ENCODE measurements at places on chromosomes 11 and 22.

- DNase-seq: no peak
These were observed 149.0 kb downstream of the PKNOX2 start for GRCh38 chr11:125313271-125314219.

GRCh38 chr11:128515826-128516778 lies 71.3 kb downstream of the ETS1 start:
- no peak for DNase-seq

- DNase-seq: no peak
These were observed 69.5 kb upstream of the MYO18B start for GRCh38 chr22:25672289-25673084.

DNA sequence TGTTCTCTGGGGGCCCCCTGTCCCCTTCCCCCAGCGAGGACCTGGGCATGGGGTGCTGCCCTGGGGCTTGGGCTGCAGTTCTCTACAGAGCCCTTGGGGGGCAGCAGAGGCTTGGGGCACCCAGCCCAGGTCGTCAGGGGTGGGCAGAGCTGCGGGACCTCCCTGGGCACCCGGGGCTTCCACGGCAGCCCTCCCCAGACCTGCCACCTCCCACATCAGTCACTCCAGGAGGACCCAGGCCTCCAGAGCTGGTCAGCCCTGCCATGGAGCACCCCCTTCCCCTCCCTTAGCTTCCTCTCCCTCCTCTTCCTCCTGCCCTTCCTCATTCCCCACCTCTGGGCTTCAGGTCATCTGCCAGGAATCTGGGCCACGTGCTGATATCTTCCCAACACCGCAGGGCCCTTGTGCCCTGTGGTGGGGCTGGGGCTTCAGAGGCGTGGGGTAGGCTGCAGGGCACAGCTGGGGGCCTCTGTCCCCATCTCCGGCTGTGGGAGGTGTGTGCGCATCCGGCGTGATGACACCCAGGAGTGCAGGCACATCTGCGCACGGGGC lies 5.8 kb downstream of the TSPAN4 start:
- peak; percentile 67 for DNase-seq

GRCh38 chr11:59671471-59671870 lies 2.6 kb upstream of the PATL1 start:
- no peak for DNase-seq

GRCh38 chr22:47564651-47565434 lies 802.4 kb downstream of the TBC1D22A start:
- no peak for DNase-seq

DNA sequence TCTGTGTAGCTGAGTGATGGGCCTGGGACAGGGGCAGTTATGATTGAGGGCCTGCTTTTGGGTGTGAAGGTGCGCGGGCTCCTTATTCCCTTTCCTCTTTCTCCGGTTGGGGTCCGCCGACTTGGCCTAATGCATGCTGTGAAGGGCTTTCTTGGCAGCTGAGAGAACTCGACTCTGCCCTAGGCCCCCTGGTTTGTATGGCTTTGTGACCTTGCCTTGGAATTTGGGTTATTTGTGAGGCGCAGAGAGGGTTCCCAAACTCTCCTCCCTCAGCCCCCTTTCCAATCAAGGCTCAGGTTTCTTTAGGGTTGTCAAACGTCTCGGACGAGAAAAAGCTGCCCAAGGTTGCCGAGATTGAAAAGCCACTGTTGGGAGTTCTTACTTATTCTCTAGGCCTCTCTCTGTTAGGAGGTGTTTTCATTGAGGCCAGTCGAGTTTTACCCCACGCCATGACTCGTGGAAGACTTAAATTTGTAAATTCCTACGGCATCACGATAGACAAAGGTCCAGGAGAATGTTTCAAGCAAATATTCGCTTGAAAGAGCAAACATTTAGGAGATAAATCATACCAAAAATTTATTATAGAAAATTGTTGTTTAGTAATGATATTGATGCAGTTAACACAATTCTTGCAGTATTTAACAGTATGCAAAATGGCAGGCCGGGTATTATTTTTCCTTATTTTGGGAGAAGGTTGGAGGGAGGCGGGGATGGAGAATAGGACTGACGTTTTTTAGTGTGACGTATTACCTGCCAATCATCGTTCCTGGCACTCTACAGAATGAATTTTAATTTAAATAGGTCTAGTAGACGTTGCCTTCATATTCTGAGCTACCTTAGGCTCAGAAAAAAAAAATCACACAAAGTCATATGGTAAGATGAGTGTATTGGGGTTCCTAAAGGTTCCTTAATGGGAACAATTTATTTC lies 689 bp downstream of the PDHX start:
- DNase-seq: no peak

- DNase-seq: peak; percentile 61
These were observed 33.0 kb downstream of the MOB2 start for GRCh38 chr11:1453611-1454034.

- DNase-seq: no peak
These were observed 13.3 kb upstream of the FGF19 start for GRCh38 chr11:69716891-69717747.

DNA sequence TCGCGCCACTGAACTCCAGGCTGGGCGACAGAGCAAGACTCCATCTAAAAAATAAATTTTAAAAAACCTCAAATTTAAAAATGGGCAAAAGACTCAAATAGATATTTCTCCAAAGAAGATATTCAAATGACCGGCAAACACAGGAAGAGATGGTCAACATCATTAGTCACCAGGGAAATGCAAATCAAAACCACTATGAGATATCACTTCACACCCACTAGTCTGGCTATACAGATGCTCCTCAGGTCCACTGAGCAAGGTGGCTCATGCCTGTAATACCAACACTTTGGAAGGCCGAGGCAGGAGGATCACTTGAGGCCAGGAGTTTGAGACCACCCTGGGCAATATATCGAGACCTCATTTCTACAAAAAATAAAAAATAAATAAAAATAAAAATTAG lies 43.3 kb upstream of the SLC35C1 start:
- DNase-seq: no peak

- peak; percentile 64 for DNase-seq
These were observed 816 bp upstream of the PLEKHA7 start for GRCh38 chr11:17014833-17015626.

GRCh38 chr11:126123686-126124085 lies 61.0 kb upstream of the CDON start:
- DNase-seq: no peak

DNA sequence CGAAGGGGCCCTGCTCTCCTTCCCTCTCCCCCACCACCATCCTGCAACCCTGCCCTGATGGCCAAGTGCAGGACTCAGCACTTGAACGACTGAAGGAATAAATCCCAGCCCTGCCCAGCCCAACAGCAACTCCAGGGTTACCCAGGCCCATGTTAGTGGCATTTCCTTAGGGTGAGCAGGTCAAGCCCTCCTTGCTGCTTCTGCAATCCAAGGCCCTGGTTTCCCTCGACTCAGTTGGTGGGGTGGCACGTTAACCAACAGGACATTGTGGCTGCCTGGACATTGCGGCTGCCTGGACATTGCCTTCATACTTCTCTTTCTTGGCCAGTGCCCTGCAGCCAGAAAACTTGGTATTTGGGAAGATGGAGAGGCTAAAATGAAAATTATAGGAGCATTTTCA lies 141.4 kb downstream of the TRIM29 start:
- no peak for DNase-seq

GRCh38 chr11:10622957-10623791 lies 54.7 kb upstream of the LYVE1 start:
- DNase-seq: peak; percentile 15

DNA sequence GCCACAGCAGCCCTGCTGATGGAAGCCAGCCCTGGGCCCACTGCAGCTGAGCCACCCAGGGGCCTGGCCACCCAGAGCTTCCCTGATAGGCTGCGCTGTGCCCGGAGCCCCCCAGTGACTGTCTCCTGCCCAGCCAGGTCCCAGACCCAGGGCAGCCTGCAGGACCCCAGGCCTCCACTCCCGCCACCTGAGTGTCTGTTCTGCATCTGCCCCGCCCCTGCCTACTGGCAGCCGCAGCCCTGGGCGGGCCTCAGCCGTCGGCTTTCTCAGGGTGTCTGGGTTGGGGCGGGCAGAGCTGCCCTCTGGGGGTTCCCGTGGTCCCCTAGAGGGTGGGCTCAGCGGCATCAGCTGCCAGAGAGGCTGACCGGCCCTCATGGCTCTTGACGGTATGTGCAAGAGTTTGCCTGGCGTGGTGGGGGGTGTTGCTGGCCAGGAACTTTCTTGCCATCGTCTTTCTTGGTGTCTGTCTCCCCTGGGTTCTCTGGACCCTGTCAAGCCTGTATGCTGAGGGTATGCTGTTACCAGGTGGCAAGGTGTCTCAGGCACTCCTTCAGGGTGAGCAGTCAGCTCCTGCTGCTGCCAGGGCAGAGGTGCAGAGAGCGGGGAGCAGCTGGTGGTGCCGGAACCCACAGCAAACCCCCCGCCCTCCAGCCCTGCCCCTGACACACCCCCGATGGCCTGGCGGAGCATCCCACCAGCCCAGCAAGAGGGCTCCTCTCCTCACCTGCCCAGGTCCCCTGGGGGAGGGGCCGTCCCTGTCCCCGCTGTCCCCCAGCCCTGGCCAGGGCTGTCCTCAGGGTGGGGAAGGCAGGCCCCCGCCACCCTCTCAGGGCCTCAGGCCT lies 12.2 kb upstream of the PIM3 start:
- DNase-seq: no peak

DNA sequence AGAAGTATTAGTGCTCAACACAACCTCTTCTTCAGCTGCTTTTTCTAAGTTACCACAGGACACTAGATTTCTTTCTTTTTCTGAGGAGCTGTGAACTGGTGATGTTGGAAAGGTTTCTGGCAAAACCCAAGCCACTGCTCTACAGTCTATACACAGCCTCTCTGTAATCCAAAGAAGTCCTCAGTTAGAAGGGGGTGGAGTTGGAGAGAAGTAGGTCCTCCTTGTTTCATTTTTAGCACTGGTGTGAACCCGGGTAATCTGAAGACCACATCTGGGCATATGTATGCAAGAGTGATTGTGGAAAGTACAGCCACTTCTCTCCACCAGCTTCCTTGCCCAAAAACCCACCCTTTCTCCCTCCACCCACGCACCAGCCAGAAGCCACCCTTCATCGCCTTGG lies 1168.1 kb downstream of the LRRC4C start:
- DNase-seq: no peak

DNA sequence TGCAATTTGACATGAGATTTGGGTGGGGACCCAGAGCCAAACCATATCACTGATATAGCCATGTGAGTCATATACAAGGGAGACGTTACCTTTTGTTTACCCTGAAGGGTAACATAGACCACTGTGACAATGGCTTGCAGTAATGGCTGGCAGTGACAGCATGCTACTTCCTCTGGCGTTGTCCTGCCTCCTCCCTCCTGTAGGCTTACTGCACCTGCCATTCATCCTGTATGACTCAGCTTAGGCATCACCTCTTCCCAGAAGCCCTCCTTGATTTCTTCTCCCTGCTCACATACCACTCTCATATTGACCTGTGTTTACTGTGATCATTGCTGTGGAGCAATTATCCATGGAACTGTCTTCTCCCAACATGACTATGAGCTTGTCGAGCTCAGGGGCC lies 12.0 kb upstream of the PVALB start:
- DNase-seq: no peak

DNA sequence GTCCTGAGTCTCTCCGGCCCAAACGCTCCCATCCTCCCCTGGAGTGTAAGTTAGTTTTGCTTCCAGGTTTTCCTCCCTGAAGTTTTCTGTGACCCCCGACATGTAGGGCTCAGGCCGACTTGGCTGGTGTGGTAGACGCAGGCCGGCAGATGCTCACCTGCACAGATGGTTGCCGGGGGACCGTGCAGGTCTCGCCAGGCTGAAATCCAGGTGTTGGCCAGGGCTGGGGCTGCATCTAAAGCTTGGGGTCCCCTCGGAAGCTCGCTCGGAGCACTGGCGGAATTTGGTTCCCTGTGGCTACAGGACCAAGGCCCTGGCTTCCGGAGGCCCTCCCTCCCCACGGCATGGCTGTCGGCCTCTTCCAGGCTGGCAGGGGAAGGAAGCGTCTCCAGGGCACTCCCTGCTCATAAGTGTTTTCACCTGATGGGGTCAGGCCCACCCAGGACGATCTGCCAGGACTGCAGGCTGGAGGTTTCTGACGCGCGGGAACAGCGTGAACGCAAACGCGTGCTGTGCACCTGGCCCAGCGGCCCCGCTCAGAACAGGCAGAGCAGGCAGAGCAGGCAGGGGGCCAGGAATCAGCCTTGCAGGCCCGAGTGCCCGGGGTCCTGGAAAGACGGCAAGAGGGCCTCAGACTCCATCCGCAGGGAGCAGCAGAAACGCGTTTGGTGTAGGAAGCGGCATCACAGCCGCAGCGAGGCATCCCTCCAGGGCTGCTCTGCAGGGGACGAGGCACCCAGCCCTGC lies 258.2 kb downstream of the BRD1 start:
- DNase-seq: no peak

- no peak for DNase-seq
These were observed 43.8 kb upstream of the IGLL5 start for GRCh38 chr22:22843848-22844247.

DNA sequence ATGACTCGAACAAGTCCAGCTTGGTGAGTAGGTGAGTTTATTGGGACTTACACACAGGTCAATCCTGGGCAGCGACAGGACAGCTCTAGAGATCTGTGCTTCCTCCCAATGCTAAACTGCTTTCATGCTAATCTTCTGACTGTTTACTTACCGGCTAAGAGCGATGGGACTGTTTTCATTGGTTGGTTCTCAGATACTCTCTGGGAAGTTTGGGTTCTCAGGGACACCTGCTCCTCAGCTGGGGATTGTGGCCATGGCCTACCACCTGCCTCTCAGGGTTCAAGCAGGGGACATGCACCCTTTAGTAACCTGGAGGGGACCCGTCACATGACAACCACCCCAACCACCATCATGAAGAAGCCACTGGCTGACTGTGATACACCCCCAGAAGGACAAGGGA lies 13.1 kb downstream of the APOL2 start:
- no peak for DNase-seq

GRCh38 chr22:45336971-45337431 lies 27.3 kb downstream of the FAM118A start:
- no peak for DNase-seq
